ENCODE measurements at places on chromosomes 16 and 17.

DNA sequence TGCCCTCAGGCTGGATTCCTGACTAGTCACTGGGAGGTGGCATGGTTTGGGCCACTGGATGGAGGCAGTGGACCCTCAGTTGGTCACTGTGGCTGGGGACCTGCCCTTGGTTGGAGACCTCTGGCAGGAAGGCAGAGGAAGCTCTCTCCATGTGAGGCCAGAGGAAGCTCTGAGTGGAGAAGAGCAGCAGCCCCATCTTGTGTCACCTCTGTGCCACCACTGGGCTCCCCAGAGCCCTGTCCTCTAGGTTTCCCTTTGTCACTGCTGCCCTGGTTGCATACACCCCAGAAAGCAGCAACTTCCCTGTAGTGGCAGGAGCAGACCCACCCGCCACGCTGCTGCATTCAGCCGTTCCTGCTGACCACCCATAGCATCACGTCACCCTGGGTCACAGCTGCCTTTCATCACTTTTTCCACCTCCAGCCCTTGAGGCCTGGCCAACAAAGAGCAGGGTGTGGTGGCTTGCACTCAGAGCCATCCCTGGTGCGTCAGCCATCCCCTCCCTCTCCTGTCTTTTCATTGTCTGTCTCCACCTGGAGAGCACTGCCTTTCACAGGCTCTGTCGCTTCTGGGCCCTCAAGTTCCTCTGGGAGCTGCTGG is 11.9 kb downstream of the CTRL start:
- H3K27ac ChIP-seq = no peak overlapping the region
- H3K4me1 ChIP-seq = peaks cover 19% of the 10 kb centered on the region
- peaks cover 3% of the 10 kb centered on the region for H3K27me3 ChIP-seq
- H3K36me3 ChIP-seq = peaks cover 16% of the 10 kb centered on the region
- DNase-seq = no peak

- peaks cover 8% of the 10 kb centered on the region for H3K36me3 ChIP-seq
- DNase-seq = no peak
- peaks cover 61% of the 10 kb centered on the region for H3K4me1 ChIP-seq
- peak overlapping the region; percentile 28 for H3K4me3 ChIP-seq
- peak overlapping the region; percentile 82 for H3K27ac ChIP-seq
- H3K27me3 ChIP-seq = peaks cover 9% of the 10 kb centered on the region
These were observed 4.6 kb downstream of the RAI1 start for GRCh38 chr17:17685775-17686291.

DNA sequence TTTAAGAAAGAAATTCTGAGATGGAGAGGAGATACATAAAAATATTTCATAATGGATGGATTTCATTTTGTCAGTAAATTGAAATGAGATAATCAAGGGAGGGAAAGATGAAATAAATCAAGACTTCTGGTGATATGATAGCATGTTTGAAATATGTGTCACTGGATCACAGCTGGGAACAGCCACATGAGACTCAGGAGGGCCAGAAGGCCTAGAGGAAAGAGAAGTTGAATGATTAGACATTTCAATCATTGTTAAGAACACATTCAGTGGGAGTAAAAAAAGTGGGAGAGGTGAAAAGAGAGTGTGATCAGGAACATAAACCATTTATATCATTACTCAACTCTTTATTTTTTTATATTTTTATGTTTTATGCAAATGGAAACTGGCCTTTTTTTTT is 933.4 kb downstream of the KCNJ2 start:
- no peak for DNase-seq
- no peak overlapping the region for H3K27ac ChIP-seq
- H3K36me3 ChIP-seq = peaks cover 7% of the 10 kb centered on the region
- no peaks in the 10 kb centered on the region for H3K27me3 ChIP-seq
- no peaks in the 10 kb centered on the region for H3K4me1 ChIP-seq

DNA sequence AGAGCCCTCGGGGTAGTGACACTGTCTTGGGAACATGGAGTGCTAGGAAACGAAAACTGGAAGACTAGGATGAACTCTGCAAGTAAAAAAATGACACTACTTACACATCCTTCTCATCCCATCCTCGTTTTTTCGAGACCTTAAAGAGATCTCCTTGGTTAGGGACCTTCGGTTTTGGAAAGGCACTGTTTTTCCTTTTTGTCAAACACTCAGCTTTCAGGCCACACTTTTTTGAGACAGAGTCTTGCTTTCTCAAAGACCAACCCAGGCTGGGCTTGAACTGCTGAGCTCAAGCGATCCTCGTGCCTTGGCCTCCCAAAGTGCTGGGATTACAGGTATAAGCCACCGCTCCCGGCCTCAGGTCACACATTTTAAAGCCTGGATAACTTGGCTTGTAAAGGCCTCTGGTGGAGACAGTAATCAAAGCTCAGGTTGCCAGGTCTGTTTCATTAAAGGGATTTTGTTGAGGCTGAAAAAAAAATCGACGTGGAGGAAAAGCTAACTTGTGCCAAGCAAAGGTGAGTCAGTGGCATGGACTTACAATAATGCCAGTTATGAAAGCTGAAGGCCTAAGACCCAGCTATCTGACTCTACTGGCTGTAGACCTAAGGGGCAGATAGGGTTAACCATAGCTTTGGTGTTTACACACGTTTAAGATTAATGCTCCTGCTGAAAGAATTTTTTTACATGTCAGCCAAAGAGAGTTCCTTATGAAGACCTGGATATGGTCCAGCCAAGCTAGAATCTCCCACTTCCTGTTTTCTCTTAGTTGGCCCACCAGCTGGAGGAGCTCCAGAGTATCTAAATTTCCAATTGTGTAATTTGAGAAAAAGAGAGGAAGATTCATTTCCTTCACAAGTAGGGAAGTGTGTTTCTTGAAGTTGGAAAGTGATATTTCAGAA is 823 bp downstream of the NBR1 start:
- no peak for DNase-seq
- no peak overlapping the region for H3K4me3 ChIP-seq
- no peaks in the 10 kb centered on the region for H3K27me3 ChIP-seq

All from nephron progenitor cell (in vitro differentiated cells).